ENCODE measurements at places on chromosomes 2 and 18.

- no peak for DNase-seq
Measured at GRCh38 chr2:85905891-85906290, 17.1 kb upstream of the ST3GAL5 start.

DNA sequence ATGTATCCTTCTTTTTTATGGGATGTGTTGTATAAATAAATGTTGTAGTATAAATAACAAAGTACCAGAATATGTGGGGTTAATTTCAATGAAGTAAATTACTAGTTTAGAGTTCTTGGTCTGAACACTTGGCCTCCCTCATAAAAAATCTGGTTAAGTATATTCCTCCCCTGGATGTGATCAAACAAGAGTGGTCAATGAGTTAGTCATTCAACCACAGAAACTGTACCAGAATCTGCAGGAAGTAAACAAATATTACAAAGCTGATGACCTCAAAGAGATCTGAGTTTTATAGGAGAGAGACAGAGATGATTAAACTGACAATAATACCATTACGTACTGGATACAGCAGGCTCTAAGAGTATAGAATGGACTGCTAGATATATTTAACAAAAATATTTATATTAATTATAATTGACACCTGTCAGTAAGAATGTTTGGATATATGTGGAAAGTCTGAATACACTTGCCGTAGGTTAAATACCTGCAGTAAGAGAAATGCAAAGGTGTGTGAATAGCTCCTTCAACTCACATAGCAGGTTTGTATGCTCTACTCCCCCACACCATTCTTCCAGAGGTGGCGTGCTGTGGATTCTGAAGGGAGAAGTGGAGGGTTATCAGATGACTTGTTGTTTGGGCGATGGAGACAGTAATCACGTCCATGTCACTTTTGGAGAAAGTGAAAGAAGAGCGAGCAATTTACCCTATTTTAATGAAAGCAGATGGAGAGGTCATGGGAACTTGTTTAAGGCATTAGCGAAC lies 108.3 kb upstream of the LRATD1 start:
- DNase-seq = peak; percentile 85

- no peak for DNase-seq
Measured at GRCh38 chr2:146417942-146418341, 1426.9 kb upstream of the ACVR2A start.

- DNase-seq = peak; percentile 67
Measured at GRCh38 chr2:238256594-238257104, 16.8 kb upstream of the HES6 start.

GRCh38 chr2:179037807-179038206 lies 12.1 kb downstream of the CCDC141 start:
- no peak for DNase-seq

GRCh38 chr18:78688916-78689315 lies 290.7 kb upstream of the SALL3 start:
- no peak for DNase-seq

GRCh38 chr18:76977108-76977621 lies 154.8 kb downstream of the ZNF236 start:
- DNase-seq = no peak

DNA sequence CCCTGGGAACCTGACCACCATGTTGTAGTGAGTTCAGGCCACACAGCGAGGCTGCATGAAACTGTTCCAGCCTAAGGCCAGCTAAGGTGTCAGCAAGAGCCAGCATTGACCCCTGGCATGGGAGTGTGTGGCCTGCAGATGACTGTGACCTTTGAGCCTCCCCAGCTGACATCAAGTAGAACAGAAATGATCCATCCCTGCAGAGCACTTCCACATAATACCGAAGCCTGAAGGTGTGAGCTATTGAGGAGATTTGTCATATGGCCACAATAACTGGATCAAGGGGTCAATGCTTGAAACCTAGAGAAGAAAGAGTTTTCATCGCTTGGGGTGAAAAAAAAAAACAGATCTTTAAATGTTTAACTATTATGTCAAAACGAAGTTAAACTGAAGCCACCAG lies 207.3 kb upstream of the SOX11 start:
- no peak for DNase-seq

GRCh38 chr2:198628596-198628995 lies 824.2 kb downstream of the PLCL1 start:
- no peak for DNase-seq

DNA sequence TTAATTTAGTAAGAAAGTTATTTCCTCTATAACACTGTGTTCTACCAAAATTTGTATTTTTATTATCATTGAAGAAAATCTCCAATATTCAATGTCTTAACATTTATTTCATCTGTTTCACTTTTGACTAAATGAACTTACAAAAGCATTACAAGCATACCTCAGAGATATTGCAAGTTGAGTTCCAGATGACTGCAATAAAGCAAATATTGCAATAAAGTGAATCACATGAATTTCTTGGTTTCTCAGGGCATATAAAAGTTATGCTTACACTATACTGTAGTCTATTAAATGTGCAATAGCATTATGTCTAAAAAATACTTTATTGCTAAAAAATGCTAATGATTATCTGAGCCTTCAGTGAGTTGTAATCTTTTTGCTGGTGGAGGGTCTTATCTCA lies 78.3 kb downstream of the TTC32 start:
- DNase-seq = no peak

DNA sequence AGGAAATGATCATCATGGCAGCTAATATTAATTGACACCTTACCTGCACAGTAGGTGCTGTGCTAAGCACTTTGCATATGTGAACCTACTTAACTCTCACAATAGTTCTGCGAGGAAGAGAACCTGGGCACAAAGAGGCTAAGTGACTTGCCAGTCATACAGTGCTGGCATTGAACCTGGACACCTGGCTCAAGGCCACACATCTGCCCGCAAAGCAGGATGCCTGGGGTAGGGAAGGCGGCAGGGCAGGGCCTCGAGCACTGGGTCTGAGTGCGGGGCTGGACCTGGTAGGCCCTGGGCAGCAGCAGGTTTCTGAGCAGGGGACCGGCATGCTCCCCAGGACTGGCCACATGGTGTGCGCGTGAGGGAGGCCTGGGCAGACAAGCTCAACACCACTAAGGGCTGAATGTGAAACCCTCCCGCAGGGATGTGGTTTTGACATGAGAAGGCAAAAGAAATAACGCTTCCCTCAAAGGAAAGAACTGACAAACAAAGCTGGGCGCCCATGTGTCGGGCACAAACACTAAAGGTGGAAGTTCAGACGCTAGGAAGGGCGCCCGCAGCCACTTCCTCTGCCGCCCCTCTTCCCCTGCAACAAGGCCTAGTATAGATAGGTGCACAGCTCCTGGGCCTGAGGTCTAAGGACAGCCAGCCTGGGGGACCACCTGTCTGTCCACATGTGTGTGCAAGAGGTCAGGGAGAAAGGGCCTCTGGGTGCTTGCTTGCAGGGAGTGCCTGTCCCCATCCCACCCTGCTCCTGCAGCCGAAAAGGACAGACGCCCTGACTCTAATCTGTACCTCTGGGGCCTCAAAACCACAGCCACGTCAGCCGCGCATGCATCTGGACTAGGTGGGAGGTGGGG lies 92.5 kb downstream of the ZFP36L2 start:
- no peak for DNase-seq

DNA sequence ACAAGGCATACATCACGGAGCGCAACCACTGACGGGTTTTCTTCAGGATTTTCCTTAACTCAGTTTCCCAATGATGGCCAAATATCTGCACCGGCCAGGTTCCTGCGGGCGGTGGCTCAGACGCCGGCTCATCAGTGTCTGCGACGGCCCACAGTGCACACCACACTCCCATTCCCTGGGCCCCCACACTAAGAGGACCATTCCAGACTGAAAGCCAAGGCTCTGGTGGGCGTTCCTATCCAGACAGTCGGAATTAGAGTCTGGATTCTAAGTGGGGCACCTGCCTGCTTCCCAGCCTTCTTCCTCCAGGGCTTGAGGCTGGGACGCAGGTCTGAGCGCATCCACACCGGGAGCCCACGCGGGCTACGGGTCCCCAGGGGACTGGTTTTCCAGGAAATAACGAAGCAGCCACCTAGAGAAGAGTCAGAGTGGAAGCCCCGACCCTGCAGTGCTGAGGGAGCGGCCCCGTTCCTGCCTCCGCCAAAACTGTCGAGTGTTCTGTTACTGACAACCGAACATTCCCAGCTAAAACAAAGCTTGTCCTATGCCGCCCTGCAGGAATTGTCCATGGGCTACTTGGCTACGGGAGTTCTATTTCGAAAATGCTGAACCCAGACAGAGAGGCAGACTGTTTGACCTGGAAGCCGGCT lies 75.3 kb downstream of the TMEM18 start:
- DNase-seq = no peak

GRCh38 chr18:46148810-46149209 lies 44.6 kb downstream of the HAUS1 start:
- peak; percentile 44 for DNase-seq

GRCh38 chr2:237448171-237448570 lies 34.2 kb upstream of the COL6A3 start:
- DNase-seq = no peak

GRCh38 chr2:109479804-109480203 lies 134.0 kb downstream of the SEPTIN10 start:
- no peak for DNase-seq

DNA sequence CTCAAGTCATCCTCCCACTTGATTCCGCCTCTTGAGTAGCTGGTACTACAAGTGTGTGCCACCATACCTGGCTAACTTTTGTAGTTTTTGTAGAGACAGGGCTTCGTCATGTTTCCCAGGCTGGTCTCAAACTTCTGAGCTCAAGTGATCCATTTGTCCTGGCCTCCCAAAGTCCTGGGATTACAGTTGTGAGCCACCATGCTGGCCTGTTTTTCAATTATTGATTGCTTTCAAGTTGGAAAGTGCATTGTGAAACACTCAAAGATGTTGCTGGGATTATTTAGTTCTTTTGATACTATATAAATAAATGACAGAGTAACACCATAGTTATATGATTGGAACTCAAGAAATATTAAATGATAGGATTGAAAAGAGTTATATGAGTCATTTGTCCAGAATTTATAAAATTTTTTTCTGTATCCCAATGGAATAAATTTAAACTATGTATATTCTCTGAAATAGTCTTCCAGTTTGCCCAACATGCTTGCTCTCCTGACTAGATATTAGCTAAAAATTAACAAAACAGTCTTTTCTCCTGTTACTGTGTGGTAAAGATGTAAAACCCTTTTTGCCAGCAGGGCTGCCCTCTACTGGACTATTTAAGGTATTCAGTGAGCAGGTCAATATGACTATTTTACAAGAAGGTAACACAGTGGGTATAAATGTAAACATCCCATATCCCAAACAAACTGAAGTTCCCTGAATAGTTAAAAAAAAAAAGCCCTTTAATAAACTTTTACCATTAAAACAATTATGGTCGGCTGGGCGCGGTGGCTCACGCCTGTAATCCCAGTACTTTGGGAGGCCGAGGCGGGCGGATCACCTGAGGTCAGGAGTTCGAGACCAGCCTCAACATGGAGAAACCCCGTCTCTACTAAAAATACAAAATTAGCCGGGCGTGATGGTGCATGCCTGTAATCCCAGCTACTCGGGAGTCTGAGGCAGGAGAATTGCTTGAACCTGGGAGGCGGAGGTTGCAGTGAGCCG lies 42.7 kb downstream of the ACSL3 start:
- DNase-seq = peak; percentile 58

- DNase-seq = peak; percentile 74
Measured at GRCh38 chr2:117972476-117973123, 41.3 kb downstream of the CCDC93 start.

GRCh38 chr18:52933356-52933755 lies 593.4 kb downstream of the DCC start:
- peak; percentile 23 for DNase-seq

- no peak for DNase-seq
Measured at GRCh38 chr2:238920601-238921001, 72.7 kb downstream of the TWIST2 start.

DNA sequence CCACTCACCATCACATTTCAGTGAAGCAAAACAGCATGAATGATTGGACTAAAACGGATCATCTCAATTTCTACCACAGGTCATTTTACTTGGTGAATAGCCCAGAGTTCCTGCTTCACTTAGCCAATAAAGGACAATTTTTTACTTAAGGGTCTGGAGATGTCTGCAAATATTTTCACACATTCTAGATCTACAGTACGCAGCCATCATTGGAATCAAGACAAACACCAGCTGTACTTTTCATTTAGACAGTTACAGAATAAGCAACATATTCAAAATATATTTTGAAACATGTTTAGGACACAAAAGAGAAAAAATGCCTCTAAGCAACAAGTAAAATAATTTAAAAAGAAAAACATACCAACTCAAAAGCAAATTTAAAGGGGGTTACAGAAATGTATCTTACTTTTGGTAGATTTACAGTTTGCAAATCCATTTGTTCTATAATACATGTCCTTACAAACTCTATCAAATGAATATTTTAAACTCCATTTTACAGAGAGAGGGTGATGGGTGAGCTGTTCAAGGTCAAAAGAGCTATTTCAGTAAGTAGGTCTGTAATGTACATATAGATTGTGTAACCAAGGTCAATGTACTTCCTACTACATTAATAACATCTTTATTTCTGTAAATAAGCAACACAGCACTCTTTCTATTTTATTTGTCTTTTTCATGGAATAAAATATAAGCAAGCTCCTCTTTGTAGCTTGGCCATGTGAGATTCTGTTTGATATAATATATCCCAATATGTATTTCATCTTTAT lies 13.4 kb downstream of the PPP1R1C start:
- no peak for DNase-seq
